ENCODE measurements at places on chromosomes 3 and 15. TPM values are rescaled to one million over a fixed set of nuclear protein-coding genes. Genes with fewer than 3 reads are reported as not detected.

DNA sequence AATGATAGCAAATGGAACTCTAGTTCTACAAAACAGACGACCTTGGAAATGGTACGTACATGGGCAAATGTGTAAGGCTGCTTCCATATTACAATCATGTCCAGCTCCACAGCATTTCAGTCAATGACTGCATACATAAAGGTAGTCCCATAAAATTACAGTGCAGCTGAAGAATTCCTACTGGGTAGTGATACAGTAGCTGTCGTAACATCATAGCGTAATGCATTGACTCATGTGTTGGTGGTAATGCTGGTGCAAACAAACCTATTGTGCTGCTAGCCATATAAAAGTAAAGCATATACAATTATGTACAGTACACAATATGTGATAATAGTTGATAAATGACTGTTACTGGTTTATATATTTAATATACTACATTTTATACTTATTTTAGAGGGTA, 18.5 kb downstream of the TTC23 start:
- DNase-seq = no peak

- DNase-seq = no peak
Observed at GRCh38 chr15:49731187-49732099, 110.6 kb downstream of the DTWD1 start.

The LRRIQ4 gene
- not detected for total RNA-seq

The PRKCD gene
- total RNA-seq = 103 TPM

The PLA2G4D gene
- not detected for total RNA-seq

DNA sequence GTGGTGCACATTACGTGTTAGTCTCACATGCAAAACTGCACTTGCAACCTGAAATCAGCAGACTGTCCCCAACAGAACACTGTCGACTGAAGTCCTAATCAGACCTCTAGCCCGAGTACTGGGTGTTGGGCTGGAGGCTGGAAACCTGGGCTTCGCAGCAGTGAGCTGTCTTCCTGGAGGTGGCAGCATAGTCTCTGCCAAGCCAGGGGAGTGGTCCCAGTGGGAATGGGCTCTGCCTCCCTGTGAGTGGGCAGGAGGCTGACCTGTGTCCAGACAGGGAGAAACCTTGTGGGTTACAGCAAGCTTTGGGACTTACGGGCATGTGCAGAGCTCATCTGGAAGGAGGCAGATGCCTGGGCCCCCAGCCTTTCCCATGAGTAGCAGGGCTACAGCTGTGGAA, 38.2 kb upstream of the MYZAP start:
- DNase-seq = no peak
